ENCODE measurements at places on chromosomes 6 and 20.

GRCh38 chr6:48027704-48028435 lies 83.1 kb downstream of the PTCHD4 start:
- DNase-seq, result no peak

DNA sequence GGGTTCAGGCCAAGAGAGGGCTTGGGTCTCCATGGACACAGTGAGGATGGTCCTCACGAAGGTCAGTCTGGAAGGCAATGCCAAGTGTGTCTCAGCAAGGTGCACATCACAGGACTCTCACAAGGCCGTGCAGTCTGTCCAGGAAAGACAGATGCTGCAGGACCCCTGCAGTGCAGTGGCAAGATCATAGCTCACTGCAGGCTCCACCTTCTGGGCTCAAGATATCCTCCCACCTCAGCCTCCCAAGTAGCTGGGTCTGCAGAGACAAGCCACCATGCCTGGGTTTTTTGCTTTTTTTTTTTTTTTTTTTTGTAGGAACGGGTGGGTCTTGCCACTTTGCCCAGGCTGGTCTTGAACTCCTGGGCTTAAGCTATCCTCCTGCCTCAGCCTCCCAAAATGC lies 26.4 kb downstream of the ZMYND8 start:
- no peak for DNase-seq

DNA sequence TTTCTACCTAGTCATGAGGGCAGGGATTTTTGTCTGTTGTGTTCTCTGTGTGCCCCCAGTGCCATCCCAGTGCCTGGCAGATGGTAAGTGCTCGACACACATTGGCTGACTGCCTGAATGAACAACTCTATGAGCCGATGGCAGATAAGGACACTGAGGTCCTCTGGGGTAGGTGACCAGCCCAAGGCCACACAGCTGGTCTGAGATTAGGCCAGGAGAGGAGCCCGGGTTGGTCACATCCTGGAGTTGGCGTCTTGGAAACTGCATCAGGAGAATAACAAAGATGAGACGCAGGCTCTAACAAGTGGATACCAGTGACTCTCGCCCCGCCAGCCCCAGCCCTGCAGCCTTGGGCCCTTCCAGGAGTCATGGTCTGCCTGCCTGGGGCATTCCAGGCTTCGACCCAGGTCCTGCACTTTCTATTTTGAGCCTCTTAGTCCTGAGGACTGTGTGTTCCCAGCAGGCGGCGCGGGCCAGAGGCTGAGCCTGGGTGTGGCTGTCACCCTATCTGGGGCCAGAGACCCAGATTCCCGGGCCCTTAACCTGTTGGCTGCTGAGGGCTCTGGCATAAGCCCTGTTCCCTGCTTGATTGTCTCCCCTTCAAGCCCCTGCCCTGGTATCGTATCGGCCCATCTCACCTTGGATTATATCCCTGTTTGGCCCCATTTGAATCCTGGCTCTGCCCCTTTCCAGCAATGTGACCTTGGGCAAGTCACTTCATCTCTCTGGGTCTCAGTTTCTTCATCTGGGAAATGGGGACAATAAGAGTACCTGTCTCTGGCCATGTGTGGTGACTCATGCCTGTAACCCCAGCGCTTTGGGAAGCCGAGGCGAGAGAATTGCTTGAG lies 88.3 kb downstream of the CEBPB start:
- DNase-seq, result peak; percentile 80

- no peak for DNase-seq
Measured at GRCh38 chr6:136820561-136820960, 1.8 kb upstream of the PEX7 start.

- DNase-seq, result no peak
Measured at GRCh38 chr6:49915035-49915434, 48.7 kb upstream of the CRISP1 start.

DNA sequence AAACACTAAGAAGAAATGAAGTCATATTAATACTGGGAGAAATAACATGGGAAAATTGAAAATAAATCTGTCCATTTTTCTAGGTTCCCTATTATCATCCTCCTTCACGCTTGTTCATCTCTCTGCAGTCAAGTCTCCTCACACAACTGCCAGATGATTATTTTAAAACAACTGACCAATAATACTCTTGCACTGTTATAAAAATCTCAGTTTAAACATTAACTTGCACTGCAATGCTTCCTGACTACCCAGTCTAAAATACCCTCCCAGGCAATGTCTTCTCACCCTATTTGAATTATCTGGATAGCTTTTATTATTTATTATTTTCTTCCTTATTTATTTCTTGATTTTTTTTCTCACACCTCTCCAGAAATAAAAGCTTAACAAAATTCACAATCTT lies 5.7 kb downstream of the EYS start:
- DNase-seq, result no peak

DNA sequence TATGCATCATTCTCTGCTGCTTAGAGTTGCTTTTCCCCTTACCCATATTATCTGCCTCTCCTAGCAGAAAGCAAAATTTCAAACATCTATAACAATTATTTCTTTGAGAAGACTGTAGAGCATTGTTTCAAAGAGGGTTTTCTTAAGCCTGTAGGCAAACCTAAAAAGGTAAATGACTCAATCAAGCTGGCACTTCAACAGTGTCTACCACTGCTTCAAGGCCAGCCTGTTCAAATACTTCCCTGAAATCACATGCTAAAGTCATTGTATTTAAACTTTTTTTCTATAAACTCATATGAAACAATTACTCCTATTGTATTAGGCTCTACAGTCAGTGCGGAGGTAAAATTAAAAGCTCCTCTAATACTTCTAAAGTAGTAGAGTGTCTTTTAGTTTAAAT lies 87.1 kb downstream of the OGFRL1 start:
- no peak for DNase-seq

- DNase-seq, result peak; percentile 41
Measured at GRCh38 chr6:87968435-87969278, 79.0 kb upstream of the SPACA1 start.

DNA sequence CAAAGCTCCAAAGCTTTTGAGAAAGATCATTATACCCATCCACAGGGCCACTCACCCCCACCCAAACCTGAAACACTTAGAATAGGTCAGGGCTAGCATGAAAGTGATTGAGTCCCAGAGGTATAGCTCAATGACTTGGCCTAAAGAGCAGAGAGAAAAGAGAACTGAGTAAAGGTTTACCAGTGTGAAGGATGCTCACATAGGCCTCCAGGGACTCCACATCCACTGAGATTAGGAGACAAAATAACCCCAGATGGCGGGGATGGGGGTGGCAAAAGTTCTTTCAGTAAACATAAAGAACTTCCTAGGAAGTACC lies 12.2 kb downstream of the SAYSD1 start:
- no peak for DNase-seq

GRCh38 chr6:11689847-11690246 lies 88.8 kb downstream of the ADTRP start:
- DNase-seq, result no peak

DNA sequence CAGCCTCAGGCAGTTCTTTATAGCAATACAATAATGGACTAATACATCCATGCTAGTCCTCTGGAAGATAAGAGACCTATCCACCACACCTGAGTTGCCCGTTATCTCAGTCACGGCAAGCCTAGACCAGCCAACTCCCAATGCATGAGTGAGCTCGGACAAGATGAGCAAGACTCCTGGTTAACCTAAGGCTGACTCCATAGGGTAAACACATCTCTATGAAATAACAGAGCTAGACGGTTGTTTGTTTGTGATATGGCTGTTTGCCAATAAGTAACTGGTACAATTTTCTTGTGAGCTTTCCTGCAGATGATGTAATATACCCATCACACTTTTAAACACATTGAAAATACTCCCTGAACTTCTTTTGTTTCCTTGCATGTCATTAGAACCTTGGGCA lies 70.6 kb upstream of the PHACTR1 start:
- DNase-seq, result no peak

All from left colon (tissue), 2 donors.